ENCODE measurements at places on chromosomes 1 and 21.

GRCh38 chr1:98005326-98006010 lies 84.6 kb upstream of the DPYD start:
- no peak for DNase-seq

DNA sequence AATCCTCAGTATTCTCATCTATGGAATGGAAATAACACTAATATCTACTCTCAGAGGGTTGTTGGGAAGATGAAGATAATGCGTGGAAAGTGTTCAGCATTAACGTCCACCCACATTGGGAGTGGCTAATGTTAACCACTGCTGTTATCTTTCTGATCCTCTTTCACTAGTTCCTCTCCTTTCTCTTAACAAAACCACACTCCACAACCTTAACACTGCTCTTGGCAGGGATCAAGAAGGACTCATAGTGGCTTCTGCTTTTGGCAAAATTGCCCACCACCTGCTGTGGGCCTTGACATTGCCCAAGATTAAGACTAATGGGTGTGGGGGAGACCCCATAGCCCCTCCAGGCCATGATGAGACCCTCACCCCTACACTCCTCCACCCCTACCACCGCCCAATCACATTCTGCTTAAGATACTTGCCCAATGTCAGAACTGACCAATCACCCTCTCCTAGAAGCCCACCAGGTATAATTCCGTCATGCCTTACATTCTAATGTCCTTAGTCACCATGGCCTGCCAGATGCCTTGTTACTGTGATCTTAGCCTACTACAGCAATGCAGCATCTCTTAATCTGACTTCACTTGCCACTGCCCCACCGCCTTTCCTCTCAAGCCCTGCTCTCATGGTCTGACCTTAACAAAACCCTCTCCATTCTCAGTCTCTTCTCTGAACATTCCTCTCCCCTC lies 27.1 kb downstream of the DHCR24 start:
- DNase-seq = no peak

DNA sequence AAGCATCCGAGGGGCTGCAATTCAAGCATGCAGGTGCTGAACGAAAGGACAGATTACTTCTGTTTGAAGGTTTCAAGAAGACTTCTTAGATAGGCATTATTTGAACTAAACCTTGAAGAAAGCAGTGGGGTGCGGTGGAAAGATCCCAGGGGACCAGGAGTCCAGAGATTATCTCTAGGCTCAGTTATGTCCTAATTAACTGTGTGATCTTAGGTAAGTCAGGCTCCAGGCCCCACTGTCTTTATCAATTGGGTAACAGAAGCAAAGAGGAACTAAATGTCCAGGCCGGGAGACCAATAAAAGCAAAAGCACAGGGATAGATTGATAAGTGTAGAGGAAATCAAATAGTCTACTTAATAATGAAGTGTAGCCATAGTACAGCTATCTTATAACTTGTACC lies 72.9 kb upstream of the CDC42BPA start:
- DNase-seq = no peak

- no peak for DNase-seq
These were observed 131.1 kb downstream of the PTPN14 start for GRCh38 chr1:214420341-214420740.

DNA sequence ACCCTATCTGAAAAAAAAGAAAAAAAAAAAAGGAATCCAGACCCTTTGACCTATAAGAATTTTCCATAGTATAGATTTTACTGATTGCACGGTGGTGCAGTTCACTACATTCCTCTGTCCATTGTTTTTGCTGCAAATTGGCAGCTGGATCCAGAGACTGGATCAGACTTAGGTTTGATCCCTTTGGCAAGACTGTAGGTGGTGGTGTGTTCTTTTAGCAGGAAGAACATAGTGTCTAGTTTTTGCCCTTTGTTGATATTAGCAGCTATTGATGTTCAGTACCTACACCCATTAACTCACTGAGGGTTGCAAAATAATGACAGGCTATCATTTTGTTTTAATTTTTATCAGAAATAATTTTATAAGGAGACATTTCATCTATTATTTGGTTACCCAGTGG lies 37.1 kb downstream of the OSBPL9 start:
- DNase-seq = no peak

All from effector memory CD4-positive, alpha-beta T cell (primary cell).